Temporal lobe (tissue), 4 donors: ENCODE measurements at places on chromosomes 2 and 18. TPM values are rescaled to one million over a fixed set of nuclear protein-coding genes. Genes with fewer than 3 reads are reported as not detected.

Gene NBEAL1
- total RNA-seq, result 40.1 TPM

Gene C2orf15
- total RNA-seq, result 2.5 TPM

Gene EPAS1
- 13.5 TPM for total RNA-seq

Gene MEIS1
- 11.1 TPM for total RNA-seq

Gene CYP27C1
- 3.4 TPM for total RNA-seq
